ENCODE measurements at places on chromosomes 2 and 18.

- peak; percentile 2 for DNase-seq
These were observed 646.9 kb upstream of the ACVR2A start for GRCh38 chr2:147197754-147198483.

DNA sequence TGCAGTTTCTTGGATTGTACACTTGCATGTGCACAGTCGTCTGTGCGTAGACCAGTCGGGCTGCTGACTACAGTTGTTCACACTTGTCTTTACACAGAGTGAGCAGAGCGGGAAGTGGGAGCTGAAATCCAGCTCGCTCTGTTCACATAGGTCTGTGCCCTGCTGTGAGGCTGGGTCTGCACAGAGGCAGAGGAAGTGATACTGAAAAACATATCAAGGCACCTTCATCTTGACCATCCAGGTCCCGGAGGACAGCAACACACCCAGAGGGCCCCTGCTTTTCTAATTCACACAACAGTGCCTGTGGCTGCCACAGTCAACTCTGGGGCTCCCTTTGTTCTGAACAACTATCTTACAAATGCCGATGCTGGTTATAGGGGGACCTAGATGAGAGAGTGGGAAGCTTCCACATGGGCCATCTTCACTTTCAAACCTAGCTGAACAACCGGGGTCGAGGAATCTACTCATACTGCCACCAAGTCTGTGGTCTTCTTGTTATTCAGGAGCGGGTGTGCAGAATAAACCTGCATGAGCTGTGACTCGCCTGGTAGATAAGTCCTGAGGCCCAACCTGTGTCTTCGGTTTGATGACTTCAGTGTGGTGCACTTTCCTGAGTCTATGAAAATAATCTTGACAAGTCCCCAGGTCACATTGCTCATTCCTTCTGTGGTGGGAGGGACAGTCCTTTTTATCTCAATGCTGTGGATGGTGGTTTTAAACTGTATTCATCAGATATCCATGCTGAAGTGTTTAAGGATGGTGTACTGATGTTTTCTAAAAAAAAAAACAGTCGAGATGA is 3.5 kb upstream of the ADNP2 start:
- DNase-seq, result no peak

- no peak for DNase-seq
These were observed 277.8 kb upstream of the SLC14A2 start for GRCh38 chr18:45337477-45337876.

- DNase-seq, result no peak
These were observed 4.0 kb downstream of the CHRND start for GRCh38 chr2:232529806-232530547.

- peak; percentile 41 for DNase-seq
These were observed 514.7 kb upstream of the CDH7 start for GRCh38 chr18:65235966-65236624.

DNA sequence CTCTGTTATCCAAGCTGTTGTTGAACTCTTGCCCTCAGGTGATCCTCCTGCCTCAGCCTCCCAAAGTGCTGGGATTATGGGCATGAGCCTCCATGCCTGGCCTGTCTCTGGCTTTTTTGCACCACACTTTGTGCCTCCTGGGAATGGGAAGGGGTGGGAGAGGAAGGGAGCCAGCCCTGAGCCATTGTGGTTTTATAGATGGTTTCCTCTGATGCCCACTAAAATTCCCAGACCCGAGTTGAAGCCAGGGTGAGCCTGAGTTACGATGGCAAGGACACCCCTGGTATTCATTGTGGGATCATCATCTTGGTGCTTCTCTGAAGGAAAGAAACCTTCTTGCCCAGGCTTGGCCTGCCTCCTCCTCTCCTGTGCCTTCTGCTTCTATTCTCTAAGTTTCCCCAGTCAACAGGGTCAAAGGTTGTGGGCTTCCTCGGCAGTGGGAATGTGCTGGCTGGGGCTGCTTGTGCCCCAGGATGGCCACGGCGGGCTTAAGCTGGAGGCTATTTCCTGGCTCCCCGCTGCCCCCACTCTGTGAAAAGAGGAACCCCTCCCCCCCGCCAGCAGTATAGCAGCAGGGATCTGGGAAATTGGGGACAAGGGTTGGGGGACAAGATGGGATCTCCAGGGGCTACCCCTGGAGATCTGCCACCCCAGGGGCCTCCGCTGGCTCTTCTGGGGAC is 106.2 kb downstream of the STPG4 start:
- DNase-seq, result no peak

DNA sequence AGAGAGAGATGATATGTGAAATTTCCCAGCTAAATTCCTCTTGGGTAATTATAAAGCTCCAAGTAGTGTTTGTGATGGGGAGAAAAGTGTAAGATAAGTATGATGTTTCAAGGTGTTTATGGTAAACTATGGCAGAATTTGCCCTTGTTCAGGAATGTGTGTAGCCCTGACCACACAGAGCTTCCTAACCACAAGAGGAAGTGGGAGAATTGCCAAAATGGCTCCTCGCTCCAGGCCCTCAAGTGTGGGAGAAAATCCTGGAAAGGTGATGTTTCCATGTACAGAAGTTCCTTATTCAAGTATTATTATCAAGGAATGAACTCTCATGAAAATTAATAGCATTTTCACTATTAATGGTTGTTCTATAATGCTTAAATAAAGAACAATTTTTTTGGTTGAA is 878.3 kb downstream of the TDRD15 start:
- DNase-seq, result no peak

DNA sequence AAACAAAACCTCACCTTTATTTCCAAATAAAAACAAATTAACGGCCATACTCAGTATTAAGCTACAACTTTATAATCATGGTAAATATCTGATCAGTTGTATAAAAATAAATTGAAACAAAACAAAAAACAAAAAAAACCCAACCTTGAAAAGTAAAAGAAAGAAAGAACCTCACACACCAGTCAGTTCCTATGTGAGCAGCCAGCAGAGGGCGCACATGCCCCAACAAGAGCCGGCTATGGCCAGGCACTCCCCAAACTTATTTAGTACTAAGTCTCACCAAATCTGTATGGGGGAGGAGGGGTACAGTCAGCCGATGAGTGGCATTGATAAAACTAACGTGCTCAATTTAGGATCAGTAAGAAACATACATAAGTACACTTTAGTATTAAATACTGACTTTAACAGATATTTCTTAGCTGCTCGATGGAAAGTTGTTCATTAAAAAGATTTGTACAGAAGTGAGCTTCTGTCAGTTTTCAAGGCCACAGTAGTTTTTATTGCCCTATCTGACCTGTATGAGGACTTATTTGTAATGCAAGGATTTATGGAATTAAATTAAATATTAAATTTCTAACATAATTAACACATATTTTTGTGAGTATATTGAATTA is 172.6 kb downstream of the TCF4 start:
- peak; percentile 76 for DNase-seq

GRCh38 chr2:149119368-149119767 is 80.9 kb downstream of the LYPD6B start:
- DNase-seq, result no peak

DNA sequence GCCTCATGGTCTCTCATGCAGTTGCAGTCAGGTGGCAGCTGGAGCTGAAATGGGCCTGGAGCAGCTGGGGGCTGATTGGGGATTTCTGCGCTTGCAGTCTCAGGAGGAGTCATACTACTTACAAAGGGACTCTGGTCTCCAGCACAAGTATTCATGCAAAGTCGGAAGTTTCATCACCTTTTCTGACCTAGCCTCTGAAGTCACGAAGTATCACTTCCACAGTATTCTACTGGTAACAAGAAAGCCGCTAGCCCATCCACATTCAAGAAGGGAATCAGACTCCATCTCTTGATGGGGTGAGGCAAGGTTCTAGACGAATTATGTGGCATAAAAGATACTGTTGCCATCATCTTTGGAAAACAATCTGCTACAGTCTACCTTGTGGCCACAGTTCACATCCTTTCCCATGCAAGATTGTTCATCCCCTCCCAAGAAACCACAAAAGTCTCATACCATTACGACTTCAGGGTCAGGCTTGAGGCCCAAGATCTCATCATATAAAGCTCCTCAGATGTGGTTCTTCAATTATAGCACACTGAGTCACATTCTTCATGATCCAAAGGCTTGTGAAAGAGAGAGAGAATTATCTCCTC is 95.3 kb downstream of the SMC6 start:
- no peak for DNase-seq

DNA sequence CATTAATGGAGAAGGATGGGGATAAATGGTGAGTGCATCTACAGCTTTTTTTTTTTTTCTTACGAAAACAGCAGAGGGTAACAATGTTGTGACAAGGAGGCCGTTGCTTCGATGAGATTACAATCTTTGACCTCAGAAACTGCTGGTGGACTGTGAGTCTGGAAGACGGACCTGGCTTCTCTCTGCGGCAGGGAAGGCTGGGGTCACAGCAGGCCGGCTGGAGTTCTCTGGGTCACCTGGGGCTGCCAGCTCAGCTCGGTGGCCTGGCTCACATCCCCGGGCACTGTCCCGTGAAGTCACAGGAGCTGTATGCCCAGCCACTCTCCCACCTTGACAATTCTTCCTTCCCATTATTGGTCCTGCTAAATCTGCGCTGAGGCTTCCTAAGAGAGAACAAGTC is 160.8 kb downstream of the ACKR3 start:
- no peak for DNase-seq

DNA sequence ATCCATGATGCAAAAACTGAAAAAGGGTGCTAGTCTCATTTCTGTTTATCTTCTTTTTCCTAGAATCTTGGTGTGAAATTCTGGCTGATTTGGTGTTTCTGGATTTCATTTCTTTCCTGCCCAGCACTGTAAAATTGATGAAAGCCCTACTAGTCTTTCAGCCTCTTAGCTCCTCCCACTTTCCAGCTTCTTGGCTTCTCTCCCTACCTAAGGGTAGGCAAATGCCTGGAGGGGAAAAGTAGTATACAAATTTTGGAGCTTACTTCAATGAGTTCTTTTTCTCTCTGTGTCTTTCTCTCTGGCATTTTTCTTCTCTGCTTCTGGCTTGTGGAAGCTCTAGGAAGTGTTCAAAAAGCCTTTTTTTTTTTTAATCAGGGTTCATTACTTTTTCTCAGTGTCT is 160.5 kb downstream of the XIRP2 start:
- DNase-seq, result no peak

DNA sequence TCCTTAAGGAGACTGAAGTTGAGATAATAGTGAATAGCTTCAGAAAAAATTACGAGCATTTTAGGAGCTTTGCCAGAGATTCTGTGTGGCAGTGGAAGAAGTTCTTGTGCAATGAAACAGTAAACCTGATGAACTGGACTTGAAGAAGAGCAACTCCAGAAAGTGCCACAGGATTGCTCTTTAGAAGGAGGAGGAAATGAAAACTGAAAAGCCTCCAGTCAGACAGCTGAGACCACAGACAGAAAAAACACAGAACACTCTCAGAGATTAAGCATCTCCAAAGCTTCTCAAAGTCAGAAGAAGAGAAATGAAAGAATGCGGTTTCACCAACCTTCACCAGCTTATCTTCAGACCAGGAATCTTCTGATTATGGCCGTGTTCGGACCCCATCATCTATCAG is 329.7 kb upstream of the CNTNAP5 start:
- DNase-seq, result no peak

DNA sequence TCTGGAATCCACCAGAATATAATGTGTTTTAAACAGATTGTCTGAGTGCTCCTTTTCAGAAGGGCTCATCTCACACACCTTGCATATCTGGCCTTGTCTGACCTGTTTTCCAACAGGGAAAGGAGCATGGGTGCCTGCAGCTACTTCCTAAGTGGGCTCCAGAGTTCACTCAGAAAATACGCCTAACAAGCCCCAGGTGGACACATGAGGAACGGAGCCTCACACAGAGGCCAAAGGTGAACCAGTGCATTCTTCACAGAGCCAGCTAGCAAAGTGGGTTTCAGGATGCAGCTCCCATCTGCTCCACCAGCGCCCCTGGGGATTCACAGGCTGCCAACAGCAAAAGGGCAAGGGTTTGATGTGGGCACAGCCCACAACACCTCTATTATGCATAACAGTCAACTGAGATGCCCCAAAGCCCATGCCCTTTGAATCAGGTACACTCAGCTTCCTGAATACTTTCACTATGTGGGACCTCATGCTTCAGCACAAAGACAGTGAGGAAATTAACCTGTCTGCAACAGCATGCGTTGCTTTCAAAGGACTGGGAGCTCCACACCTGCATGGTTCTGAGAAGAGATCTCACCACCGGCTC is 86.6 kb downstream of the CCBE1 start:
- no peak for DNase-seq

GRCh38 chr2:54570925-54571694 is 115.0 kb downstream of the SPTBN1 start:
- no peak for DNase-seq

- DNase-seq, result no peak
These were observed 6.5 kb downstream of the PRPF40A start for GRCh38 chr2:152710713-152711112.

GRCh38 chr18:10120622-10121021 is 206.8 kb downstream of the VAPA start:
- DNase-seq, result no peak

DNA sequence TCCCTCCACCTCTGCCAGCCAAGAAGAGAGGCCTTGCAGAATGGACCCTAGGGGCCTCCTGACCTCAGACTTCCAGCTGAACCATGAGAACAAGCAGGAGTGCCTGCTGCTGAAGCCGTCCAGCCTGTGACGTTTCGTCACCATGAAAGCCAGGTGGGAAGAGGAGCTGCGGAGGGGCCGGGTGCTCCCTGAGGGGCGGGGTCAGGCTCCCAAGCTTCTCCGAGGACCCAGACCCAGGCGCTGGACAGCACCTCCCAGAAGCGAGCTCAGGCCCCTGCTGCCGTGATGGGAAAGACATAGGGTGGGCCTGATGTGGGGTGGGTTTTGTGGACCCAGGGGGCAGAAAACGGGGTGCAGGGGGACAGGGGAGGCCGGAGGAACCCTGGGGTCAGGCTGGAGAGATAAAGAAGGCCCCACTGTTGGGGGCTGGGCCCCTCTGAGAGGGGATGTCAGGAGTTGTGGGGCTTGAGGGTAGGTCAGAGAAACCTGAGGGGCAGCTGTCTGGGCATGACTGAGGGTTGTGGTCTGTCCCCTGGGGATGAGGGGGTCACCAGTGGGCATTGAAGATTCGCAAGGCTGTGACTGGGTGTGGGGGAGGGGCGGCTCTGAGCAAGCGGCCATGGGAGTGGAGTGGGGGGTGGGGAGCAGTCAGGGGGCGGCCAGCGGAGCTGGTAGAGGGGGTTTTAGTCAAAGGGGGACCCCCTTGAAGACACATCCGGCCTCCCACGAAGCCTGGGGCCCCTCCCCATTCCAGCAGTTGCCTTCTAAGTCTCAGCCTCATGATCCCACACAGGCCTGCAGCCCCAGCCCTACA is 73.4 kb upstream of the ODC1 start:
- DNase-seq, result no peak

DNA sequence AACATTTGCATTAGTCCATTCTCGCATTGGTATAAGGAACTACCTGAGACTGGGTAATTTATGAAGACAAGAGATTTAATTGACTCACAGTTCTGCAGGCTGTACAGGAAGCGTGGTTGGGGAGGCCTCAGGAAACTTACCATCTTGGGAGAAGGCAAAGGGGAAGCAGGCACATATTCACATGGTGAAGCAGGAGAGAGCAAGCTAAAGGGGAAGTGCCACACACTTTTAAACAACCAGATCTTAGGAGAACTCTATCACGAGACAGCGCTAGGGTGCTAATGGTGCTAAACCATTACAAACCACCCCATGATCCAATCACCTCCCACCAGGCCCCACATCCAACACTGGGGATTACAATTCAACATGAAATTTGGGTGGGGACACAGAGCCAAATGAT is 201.7 kb upstream of the MGAT5 start:
- DNase-seq, result no peak

- DNase-seq, result no peak
These were observed 476.3 kb downstream of the TRIB2 start for GRCh38 chr2:13193075-13193474.
